NCI-H1417 (cell line): ENCODE measurements at places on chromosomes 5 and 9.

- DNase-seq, result no peak
These were observed 50.5 kb upstream of the AGXT2 start for GRCh38 chr5:35098214-35098613.

- no peak for DNase-seq
These were observed 112.5 kb upstream of the DMAC1 start for GRCh38 chr9:7912037-7912535.

GRCh38 chr9:101026824-101027223, 1.7 kb upstream of the PLPPR1 start:
- DNase-seq, result peak; percentile 62

DNA sequence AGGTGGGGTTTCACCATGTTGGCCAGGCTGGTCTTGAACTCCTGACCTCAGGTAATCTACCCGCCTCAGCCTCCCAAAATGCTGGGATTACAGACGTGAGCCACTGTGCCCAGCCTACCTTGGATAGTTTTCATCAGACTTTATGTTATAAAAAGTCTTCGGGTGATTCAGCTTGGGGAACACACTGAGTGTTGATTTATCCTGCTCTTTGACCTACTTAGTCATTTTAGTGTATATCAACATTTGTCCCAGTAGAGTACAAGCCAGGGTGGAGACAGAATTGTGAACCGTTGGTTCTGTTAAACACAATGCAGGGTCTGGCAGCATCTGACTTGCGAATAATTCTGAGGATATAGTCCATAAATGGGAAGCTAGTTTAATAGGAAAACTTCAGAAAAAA, 39.7 kb downstream of the NFX1 start:
- no peak for DNase-seq

- DNase-seq, result no peak
These were observed 7.8 kb downstream of the SLC9A3 start for GRCh38 chr5:516338-516925.

DNA sequence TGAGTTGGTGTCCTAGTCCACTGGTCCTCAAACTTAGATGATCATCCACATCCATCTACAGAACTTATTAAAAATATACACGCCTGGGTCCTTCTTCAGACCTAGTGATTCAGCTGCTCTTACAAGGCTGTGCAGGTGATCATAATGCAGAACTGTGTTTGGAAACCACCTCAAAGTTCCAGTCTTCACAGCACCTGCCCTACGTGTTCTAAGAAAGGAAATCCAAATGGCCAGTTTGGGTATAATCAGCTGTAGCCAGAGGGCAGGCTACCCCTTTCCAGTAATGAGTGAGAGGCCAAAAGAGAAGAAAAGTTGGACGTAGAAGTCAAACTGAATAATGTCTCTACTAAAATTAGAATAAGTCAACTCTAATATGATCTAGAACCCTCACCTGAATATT, 15.4 kb downstream of the REEP5 start:
- no peak for DNase-seq

DNA sequence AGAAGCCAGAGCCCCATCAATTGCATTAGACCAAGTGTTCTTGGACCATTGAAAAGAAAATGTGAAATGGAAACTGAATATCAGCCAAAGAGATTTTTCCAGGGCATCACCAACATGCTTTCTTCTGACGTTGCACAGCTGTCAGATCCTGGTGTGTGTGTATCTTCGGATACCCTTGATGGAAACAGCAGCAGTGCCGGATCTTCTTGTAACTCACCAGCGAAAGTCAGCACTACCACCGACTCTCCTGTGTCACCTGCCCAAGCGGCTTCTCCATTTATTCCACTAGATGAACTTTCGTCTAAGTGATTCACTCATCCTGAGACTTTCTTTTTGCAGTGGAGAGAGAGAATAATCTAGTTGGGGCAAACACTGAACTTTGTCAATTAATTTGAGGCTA, 75.7 kb downstream of the PIP5K1B start:
- DNase-seq, result peak; percentile 58

DNA sequence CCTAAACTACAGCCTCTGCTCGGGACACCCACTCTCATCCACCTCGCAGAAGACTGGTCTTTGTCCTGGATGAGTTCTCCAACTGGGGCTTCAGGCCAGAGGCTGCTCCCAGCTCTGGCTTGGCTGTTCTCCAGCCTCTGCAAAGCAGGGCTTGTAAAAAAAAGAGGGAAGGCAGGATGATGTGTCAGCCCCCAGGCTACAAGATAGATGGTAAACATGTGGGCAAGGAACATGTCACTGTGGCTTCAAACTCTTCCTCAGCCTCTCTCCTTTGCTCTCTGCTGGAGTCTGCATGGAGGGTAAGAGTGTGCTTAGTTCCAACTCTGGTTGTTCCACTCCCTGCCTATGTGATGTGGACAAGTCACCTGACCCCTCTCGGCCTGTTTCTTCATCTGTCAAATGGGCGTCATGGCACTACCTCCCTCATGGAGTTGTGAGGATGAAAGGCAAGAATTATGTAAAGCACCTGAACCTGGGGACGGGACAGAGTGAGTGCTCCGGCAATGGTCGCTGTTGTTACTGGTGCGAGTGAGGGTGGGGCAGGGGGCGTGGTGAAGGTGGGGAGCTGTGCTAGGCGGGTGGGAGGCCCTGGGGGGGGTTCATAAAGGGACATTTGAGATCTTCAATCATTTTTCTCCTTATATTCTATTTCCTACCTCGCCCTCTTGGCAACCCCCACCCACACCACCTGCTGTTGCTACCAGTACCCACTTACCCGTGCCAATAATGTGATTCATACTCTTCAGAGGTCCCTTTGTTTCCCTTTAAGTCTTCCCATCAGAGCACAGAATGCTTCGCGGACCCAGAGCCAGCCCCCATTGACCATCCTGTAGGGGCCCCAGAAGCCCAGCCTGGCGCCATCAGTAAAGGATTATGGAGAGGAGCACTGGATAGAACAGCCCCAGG, 6.8 kb upstream of the ZNF79 start:
- no peak for DNase-seq

DNA sequence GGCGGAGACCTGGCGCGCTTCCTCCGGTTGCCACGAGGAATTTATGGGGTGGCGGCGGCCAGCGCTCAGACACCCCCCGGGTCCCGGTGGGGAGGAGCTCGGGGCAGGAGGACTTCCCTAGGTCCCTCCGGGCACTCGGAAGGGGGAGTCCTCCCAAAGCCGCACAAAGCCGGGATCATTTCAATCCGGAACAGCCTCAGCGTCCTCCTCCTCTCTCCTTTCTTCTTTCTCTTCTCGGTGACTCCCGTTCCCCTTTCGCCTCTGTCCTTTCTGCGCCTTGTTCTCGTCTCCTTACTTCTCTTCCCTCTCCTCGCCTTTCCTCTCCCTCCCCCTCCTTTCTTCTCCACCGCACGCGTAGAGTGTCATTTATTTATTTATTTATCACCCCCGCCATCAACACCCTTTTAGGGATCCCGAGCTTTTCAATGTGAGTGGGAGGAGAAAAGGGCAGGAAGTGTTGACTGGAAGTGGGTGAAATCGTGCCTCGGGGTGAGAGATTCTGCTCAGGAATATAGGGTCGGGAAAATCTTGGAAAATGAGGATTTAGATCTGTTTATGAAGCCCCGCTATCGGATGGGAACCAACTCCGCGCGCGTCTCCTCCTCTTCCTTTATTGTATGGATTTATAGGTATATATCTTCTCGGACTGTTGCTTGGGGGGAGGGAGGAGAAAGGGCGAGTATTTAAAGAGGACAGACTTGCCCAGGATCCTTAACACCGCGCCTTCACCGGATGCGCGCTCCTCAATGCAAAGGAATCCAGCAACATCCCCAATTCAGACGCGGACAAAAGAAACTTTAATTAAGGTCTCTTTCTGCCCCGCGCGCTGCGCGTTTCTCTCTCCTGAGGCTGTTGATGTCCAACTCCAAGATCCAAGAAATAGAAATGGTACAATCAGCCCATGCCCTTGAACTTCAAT, 2.0 kb upstream of the ZNF462 start:
- no peak for DNase-seq

- no peak for DNase-seq
These were observed 2.8 kb downstream of the GM2A start for GRCh38 chr5:151255621-151256286.

DNA sequence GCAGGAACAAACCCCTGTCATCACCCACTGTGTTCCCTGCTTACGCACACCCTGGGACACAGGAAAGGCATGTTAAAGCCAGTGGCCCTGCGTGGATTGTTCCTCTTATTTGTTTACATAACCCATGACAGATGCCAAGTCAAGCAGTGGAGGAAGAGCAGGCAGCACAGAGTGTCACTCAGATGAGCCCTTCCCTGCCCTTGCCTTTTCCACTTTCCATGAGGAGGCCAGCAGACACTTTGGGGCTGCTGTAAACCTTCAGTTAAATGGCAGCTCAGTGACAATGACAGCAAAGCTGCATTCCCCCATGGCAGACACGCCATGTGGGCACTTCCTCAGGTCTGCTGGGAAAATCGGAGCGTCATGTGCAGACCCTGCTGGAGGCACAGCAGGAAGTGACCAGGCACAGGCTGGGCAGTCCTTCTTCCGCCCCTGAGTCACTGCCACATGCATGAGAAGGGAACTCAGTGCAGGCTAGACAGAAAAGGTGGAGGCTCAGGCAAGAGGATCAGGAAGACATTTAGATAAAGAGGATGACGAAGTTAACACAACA, 216.8 kb upstream of the PIK3R1 start:
- no peak for DNase-seq

DNA sequence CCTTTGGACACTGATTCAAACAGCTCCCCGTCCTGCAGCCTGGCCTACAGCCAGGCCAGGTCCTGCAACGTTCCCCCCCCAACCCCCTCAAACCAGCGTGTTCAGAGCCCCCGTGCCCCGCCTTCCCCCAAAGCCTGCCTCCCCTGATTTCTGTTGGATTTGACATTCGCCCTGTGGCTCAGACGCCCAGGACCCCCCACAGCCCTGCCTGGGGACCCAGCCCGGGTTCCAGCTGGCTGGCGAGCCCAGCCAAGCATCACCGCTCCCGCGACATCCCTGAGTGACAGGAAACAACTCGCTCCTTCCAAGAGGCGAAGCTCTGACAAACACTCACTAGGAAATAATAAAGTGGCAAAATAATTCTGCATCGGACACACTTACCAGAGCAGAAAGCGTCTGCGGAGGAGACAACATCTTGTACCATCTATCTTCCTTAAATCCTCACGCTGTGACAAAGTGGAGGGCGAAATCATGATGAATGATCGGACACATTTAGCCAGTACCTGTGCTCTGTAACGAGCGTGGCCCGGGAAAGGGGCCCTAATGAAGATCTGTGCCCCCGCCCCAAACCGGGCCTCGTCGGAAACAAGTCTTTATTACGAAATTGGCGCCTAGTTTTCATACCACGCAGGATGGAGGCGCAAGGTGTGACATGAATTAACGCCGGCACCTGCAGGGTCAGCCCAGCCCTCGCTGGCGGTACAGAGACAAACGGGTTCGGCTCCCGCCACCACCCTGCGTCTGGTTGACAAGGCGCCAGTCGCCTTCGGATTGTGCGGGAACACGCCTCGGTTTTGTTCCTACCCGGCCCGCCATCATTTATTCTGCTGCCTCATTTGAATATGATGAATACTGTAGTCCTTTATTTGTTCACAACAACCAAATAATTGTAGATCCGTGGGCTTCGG, 91.0 kb upstream of the MVB12B start:
- DNase-seq, result no peak

DNA sequence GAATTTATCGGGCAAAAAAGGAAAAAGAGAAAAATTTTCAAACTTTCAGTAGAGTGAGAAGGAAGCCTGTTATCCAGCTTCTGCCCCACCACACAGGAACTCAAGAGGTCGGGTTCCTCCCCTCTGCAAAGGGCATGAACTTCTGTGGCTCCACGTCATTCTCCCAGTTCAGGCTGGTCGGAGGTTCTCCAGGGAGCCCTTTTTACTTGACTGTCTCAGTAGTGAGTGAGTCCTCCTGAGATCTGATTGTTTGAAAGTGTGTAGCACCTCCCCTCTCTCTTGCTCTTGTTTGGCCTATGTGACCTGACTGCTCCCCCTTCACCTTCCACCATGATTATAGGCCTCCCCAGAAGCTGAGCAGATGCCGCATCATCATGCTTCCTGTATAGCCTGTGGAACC, 9.7 kb downstream of the SPINK1 start:
- no peak for DNase-seq

- DNase-seq, result peak; percentile 50
These were observed 10.6 kb upstream of the MARCHF3 start for GRCh38 chr5:127040796-127041520.

GRCh38 chr5:140468188-140468587, 66.6 kb downstream of the ANKHD1 start:
- no peak for DNase-seq

- DNase-seq, result peak; percentile 42
These were observed 737.3 kb downstream of the MTRR start for GRCh38 chr5:8606231-8606630.

DNA sequence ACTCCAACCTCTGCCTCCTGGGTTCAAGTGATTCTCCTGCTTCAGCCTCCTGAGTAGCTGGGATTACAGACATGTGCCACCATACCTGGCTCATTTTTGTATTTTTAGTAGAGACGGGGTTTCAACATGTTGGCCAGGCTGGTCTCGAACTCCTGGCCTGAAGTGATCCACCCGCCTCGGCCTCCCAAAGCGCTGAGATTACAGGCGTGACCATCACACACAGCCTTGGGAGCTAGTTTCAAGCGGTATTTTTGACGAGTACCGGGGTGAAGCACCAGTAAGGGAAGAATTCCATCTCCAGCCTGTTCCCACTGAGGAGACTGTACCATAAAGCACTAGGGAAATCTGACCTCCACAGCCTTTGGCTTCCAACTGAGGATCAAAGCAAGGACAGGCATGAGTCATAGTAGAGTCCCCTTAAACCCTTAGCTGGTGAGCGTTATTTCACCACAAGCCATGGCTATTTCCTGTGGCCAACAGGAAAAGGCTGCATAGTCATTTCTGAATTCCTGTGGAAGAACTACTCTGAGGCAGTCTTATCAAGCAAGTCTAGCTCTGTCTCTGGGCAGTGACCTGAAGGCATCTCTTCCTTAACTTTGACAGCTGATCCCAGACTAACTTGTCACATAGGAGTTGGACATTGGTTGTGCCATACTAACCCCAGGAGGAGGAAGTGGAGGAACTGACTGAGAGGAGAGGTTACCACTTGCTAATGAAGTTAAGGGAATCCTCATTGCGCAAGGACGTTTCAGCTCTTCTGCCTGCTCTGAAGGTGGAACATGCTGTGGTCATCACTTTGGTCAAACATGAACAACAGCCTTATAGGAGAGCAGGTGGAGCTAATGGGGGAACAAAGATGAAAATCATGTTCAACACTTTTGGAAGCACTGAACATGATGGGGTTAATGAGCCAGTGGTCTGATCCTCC, 85.8 kb upstream of the DMRT1 start:
- no peak for DNase-seq
